ENCODE measurements at places on chromosomes 7 and 10.

DNA sequence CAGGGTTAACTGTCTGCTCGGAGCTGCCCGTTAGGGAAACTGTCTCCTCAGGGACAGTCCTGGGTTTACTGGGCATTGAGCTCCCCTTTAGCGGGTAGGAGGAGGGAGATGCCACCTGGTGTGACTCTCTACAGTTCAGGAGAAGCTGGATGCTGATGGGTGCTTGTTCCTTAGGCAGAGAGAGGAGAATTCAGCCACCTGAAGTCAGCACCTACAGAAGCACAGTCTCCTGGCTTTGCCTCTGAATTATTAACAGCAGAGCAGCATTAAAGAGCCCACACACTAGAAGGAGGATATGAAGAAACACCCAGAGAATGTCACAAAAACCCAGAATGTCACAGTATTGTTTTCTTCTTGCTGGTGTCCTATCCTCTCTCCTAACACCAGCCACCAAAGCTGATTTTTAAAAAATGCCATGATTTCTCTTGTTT is 696 bp downstream of the GIMAP4 start:
- DNase-seq = no peak

DNA sequence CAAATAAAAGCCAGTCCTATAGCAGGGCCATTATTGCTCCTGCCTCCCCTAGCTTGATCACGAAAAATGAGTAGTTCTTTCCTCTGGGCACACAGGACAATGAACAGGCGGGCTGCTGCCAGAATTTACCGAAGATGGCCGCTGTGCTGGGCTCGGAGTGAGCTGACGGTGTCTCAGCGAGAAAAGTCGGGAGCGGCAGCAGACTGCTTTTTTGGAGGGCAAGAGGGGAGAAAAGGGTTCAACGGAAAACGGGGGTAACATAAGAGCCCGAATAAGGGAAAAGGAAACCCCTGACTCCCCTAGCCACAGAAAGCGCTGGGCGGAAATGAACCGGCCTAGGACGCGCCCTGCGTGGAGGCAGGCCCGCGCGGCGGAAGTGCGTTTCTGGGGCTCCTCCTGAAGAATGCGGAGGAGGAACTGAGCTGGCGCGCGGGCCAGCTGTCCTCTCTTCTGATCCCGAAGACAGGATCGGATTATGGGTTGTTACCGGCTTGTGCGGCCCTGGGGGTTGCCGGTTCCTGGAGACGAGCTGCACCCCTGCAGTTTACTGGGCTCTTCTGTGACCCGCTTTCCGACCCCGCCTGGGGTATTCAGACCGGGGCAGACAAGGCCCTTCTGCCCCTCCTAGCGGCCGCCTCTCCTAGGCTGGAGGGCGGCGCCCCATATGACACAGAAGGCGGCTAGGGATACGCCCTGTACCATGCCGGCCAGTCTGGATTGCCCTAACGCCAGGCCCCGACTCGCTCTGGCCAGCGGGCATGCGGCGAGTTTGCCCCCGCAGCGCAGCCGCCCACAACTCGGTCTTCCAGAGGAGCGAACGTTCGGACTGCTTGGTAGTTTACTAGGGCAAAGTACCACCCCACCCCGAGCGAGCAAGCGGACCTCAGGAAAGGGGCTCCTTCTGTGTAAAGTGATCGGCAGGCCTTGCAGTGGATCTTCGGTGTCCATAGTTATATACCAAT is 30.1 kb upstream of the KMT2E start:
- peak; percentile 82 for DNase-seq

DNA sequence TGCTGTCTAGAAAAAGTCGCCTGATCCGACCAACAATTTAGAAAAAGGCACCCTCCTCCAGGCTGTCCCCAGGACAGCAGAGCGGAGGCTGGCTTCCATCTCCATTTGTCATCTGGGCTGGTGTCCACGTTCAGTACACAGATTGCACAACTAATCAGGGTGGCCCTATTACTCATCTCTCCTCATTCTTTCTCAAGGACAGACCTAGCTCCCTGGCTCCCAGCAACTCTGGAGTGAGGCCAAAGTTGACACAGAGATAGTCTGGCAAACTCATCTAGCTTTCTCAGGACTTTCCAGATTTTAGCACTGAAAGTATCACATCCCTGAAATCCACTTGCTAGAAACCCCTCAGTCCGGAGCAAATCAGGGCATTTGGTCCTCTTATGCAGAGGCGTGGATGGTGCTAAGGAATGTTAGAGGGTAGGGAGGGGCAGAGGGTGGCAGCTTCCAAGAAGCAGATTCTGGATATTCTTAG is 75.1 kb downstream of the DNAH11 start:
- DNase-seq = peak; percentile 28

DNA sequence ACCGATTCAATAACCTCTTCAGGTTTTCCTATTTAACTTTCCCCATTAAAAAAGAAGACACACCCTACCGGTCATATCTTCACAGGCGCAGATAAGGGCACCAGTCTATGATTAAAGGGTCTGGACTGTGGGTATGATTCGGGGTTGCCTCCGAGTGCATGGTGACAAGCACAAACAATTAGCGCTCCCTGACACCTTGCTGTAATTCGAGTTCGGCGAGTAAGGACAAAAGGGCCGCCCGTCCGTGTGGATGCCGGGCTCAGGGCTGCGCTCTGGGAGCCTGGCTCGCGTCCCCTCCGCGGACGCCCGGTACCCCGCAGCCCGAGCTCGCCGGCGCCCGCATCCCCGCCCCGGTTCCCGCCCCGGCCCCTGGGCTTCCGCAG is 111.9 kb upstream of the RHEB start:
- DNase-seq = no peak

DNA sequence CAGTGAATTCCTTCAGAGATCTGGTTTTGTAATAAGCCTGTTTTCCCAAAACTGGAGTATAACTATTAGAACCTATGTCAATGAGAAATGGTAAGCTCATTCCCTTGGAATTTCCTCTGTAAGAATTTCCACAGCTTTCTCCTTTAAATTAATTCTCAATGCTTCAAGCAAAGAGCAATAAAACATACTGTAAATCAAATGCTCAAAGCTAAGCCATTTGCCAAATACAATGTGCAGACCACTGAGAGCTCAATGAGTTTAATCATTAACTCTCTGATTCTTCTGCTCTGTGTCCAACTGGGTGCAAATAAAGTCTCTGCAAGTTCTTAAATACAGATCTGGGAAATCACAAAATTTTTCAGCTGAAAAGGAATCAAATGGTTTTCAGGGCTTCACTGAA is 227.6 kb upstream of the IMMP2L start:
- DNase-seq = peak; percentile 76

- DNase-seq = no peak
Observed at GRCh38 chr7:130963339-130963738, 229.3 kb upstream of the KLF14 start.

GRCh38 chr10:25682203-25682851 is 251.7 kb upstream of the MYO3A start:
- DNase-seq = peak; percentile 2

- DNase-seq = no peak
Observed at GRCh38 chr7:96997512-96998032, 7.8 kb upstream of the DLX6 start.

- peak; percentile 80 for DNase-seq
Observed at GRCh38 chr10:90462749-90463470, 394.9 kb downstream of the HTR7 start.

DNA sequence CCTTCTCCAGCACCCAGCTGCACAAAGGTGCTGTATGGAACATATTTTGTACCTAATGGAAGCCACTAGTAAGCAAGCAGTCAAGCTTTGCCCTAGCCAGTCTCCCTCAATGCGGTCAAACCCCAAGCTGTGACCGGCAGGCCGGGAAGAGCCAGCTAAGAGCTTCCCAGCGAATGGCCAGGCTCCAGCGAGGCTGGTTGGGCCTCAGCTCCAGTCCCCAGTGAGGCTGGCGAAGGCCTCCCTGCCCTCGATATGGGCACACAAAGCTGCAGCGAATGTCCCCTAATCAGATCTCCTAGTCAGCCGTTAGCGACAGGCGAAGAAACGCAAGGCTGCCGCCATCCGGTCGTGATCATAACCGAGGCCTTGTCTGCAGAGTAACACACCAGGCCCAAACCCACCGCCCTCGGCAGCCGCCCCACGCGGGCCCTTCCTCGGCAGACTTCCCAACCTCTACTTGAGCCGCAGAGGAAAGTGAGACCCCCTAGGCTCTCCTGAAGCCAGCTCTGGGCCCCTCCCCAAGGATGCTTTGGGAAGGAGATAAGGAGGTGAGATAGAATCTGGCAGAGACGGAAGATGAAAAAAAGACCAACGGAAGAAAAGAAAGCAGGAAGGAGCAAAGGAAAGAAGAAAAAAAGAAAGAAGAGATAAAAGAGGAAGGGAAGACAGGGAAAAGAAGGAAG is 3.1 kb upstream of the HOXA9 start:
- DNase-seq = peak; percentile 75

DNA sequence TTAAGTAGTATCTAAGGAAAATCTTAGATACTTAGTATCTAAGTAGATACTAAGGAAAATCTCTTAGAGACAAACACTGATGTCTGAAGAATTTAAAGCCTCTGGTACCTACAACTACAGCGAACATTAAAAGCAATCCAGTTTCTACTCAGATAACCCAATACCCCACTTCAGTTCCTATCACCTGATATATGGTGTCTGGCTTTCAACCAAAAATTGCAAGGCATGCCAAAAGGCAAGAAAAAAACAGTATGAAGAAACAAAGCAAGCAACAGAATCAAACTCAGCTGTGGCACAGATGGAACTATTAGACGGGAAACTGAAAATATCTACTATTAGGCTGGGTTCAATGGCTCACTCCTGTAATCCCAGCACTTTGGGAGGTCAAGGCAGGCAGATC is 31.1 kb downstream of the ARHGAP12 start:
- peak; percentile 66 for DNase-seq

Measured in fibroblast of skin of abdomen (primary cell).